Fibroblast of villous mesenchyme (primary cell): ENCODE measurements at places on chromosomes 5 and 9. TPM values are rescaled to one million over a fixed set of nuclear protein-coding genes. Genes with fewer than 3 reads are reported as not detected.
A peak's percentile ranks its signal among the peaks of the same experiment; 100 is the strongest.

GRCh38 chr5:10856071-10856470 lies 95.0 kb upstream of the DAP start:
- DNase-seq: no peak

DNA sequence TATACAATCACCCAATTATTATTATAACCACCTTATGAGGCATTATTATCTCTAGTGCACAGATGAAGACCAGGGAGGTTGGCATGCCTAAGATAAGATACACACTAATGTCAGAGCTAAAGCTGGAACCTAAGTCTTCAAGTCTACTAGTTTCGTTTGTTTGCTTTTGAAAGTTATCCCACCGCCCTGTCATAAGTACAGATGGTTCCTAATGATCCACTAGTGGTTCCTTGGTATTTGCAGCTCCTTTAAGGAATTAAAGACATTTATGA lies 14.1 kb downstream of the NDUFA8 start:
- DNase-seq: no peak

DNA sequence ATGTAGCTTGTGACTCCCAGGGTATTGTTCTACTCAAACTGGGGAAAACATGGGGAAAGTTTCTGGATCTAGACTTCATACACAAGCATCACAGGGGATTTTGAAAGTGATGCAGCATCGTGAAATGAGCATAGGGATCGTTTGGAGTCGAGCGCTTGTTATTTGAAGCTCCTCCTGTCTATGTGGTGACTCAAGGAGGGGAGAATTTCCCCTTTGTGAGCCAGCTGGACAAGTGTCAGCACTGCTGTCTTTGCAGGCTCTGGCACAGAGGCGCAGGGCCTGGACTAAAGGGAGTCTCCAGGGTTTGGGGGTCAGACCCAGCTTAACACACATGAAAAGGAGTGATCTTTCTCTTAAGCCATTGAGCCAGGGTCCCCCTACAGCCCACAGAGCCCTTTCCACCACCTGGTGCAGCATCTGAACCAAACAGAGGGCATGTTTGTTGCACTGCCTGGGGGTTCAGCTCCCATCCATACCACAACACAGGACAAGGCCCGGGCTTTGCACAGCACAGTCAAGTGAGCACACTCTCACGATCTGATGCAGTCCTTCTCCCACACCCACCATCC lies 51.0 kb downstream of the IRF1 start:
- peak; percentile 87 for DNase-seq

- DNase-seq: peak; percentile 25
Measured at GRCh38 chr5:168947212-168947868, 353.6 kb downstream of the SLIT3 start.

GRCh38 chr5:96022971-96023370 lies 61.3 kb upstream of the ELL2 start:
- DNase-seq: no peak

DNA sequence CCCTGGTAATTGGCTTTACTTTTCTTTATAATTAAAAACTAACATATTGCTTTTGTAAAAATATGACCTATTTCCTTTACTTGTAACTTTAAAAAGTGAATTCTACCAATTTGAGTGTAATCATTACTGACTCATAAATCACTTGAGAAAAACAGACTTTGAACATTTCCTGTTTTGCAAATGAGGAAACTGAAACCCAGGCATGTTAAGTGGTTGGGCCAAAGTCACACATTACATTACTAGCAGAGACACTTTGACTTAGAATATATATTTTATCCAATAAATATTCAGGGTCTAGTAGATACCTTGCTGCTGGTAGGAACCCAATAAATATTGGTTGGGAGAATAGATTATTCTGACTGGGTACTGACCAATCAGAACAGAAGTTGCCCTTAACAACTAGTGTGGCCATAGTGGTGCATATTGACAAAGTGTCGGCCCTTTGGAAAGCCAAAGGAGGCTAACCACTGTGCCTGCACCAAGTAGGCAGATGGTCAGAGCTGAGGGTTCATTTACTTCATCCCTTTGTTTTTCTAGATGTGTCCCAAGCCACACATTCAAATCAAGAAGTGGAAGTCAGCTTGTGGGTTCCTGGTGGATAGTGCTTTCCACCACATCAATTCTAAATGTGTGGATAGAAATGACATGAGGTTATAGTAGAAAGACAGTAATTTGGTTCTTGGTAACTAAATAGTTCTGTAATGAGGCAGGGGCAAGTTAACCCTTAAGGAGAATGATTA lies 365.1 kb upstream of the RIOK2 start:
- DNase-seq: peak; percentile 32

DNA sequence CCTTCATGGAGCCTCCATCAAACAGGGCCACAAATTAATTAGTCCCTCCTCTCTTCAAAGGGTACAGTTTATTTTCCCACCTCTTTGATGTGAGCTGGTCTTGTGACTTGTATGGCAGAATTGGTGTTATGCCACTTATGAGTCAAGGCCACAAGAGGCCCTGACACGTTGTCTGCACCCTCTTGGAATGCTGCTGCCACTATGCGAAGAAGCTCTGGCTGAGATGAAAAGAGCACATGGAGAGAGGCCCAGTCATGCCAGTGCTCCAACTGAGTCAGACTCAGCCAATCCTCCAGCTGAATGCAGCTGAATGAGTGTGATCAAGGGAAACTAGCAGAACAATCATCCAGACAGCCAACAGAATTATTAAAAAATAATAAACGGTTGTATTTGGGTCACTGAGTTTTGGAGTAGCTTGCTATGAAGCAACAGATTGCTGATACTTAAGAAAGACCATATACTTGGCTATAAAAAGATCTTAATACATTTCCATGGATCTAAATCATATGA lies 128.3 kb downstream of the MARCHF11 start:
- DNase-seq: no peak

GRCh38 chr5:149834246-149834855 lies 104.2 kb downstream of the PPARGC1B start:
- DNase-seq: peak; percentile 90

DNA sequence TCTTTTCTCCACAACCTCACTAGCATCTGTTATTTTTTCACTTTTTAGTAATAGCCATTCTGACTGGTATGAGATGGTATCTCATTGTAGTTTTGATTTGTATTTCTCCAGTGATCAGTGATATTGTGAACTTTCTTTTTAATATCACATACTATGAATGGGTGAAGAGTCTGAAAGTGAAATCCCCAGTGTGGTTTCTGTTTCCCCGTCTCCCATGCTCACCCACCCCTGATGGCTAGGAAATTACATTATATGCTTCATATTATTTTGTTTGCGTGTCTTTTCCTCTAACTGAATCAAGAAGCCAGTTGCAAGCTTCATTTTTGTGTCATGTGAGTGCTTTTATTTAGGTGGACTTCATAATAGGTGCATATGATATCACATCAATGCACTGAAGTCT lies 171.1 kb downstream of the ARHGAP26 start:
- DNase-seq: no peak

DNA sequence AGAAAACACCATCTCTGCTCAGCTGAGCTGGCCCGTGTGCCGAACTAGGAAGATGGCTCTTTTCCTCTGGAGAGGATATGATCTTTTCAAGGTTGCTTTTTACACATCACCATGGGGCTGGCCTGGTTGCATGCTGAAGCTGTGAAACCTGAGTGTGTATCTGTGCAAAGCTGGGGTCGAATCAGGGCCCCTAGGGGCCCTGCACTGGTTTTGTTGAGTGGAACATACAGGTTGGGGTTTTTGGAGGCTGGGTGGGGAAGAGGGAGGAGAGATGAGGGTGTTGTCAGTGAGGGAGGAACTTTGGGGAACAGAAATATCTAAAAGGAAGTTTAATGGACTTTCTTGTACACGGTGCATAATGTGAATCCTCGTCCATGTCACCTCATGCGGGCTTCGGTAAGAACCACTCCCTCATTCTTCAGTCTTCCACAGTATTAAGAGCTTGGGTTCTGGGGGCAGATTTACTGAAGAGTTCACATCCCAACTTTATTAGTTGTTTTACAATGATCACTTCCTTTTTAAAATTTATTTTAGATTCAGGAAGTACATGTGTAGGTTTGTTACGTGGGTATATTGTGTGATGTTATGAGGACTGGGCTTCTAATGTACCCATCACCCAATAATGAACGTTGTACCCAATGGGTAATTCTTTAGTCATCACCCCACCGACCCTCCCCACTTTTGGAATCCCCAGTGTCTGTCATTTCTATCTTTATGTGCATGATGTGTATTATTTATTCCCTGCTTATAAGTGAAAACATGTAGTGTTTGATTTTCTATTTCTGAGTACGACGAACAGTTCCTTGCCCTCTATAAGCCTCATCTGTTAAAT lies 238.2 kb downstream of the NR3C1 start:
- no peak for DNase-seq

DNA sequence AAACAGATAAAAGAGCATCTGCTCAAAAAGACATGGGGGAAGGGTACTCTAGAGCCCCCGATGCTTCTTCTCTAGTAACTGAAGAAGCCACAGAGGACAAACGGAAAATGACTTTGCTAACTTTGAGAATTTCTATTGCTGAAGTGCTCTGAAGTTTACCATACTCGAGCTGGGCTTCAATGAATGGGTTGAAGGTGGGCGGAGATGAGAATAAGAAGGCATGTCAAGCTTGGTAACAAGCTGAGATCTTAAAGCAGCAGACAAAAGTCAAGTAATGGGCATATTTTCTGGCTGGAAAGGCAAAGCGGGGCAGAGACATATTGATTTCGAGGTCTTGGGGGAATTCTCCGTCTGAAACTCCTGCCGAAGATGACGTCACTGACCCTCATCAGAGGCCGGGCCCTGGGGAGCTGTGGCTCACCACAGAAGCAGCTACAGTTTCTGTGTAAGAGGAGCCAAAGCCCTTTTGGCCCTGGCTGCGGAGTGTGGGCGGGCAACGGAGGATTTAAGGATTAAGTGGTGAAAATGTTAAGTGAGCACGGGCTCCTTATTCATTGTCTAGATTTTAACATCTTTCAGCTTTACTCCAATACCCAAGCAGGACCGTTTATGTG lies 115.8 kb upstream of the SLIT3 start:
- peak; percentile 84 for DNase-seq

DNA sequence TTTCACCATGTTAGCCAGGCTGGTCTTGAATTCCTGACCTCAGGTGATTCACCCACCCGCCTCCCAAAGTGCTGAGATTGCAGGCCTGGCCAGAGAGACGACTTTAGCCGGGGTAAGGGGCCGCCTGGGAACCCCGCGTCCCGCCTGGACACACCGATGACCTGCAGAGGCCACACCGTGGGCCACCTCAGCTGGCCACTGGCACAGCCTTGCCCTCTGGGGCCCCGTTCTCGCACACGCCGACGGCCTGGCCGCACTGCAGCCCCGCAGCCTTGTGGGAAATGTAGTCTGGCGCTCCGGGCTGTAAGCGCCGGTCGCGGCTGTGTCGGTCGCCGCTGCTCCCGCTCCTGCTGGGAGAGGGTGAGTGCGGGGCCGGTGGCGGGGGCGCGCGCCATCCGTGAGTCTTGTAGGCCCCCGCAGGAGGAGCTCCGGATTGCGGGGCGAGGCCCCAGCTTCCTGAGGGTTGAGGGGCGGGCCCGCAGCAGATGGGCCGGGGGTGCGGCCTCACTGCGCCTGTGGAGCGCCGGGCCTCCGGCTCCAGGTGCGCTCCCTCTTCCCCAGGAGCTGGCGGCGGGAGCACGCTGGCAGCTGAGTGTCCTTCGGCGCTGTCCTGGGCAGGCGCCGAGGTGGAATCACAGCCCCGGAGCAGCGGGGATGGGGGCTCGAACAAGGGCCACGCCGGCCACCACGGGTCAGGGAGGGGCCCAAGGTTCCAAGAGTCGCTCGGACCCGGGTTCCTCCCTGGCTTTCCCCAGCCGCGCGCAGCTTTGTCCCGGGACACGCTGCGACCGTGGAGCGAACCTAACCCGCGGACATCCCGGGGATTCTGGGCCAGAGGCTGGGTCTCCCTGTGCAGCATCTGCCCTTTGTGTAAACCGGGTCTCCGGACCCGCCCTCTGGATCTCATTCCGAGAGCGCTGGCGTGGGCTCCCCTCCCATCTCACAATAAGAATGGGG lies at the start of gene ZFP2:
ZFP2 (plus strand) TSS at position 299 of the 957 bp plus-strand sequence. CDS start 35,401 bp downstream, outside the sequence.
- peak; percentile 54 for DNase-seq

DNA sequence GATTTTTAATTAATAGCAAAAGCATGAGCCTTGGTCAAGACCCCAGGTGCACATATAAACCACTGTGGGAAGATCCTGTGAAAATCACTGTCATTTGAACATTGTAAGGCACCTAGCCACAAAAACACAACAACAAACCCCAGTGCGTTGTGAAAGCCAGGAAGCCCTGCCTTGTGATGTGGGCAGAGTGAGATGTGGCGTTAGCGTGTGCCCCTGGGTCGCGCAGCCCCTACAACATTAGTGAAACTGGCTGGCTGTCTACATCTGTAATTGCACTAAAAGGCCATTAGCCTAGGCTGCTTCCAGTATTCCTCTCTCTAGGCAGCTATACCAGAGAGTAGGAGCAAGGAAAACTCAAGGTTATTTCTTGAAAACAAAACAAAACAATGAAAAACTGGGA lies 21.1 kb upstream of the PDZD2 start:
- DNase-seq: no peak

- no peak for DNase-seq
Measured at GRCh38 chr5:106135473-106135872, 1535.3 kb downstream of the EFNA5 start.

DNA sequence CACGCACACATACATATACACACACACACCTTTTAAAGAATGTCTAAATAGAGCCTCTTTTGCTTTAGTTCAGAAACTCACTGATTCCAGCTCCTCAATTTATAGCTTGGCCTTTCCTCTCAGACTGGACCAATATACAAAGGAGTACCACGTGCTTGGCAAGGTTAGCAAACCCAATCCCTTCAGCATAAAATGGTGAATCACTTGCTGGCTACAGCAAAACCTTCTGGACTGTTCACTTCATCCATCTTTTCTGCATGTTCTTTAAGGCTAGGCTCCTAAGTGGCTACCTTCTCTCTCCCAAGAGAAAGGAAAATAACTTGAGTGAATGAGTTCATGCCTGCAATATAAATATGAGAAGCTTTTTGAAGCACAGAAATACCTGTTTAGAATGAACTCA lies 109.7 kb downstream of the LPAR1 start:
- no peak for DNase-seq

DNA sequence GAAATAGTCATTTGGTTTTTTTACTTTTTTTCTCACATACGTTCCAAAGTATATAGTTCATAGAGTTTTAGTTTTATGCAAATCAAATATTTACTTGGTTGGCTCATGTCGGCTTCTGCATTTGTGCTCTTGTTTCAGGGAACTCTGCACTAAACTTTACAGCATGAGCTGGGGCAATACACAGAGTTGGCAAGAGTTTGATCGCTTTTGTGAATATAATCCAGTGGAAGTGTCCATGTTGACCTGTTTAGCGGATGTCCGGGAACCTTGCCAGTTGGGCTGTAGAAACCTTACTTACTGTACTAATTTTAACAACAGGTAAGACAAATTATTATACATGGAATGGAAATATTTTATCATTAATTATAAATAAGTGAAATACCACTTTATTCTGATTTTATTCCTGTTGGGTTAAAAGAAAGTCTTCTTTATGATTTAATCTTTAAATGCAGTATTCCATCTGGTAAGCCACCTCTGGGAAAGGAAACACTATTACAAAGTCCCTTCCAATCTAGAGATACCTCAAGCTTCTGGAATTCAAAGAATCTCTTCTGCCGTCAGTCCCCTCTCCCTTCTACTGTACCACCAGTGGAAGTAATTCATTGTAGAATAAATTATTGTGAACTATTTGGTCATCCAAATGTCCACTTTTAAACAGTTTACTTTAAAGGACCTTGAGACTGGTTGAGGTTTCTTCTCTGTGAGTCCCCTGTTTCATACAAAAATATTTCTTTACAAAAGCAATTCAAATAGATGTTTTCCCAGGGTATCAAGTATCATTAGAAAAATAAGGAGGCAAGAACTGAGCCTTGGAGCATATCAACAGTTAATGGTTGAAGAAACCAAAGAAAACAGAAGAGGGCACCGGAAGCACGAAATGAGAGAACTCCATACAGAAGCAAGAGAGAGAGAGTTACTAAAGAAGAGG lies 45.2 kb upstream of the GLIPR2 start:
- DNase-seq: peak; percentile 37

The LHX6 gene
- not detected in 2 replicates for total RNA-seq

The SCGB3A2 gene
- total RNA-seq: not detected in 2 replicates

The C5orf34 gene
- total RNA-seq: 3.9 and 7.8 TPM in 2 replicates
